CD4-positive, alpha-beta memory T cell (primary cell): ENCODE measurements at places on chromosomes 13 and 19.
A peak's percentile ranks its signal among the peaks of the same experiment; 100 is the strongest.

DNA sequence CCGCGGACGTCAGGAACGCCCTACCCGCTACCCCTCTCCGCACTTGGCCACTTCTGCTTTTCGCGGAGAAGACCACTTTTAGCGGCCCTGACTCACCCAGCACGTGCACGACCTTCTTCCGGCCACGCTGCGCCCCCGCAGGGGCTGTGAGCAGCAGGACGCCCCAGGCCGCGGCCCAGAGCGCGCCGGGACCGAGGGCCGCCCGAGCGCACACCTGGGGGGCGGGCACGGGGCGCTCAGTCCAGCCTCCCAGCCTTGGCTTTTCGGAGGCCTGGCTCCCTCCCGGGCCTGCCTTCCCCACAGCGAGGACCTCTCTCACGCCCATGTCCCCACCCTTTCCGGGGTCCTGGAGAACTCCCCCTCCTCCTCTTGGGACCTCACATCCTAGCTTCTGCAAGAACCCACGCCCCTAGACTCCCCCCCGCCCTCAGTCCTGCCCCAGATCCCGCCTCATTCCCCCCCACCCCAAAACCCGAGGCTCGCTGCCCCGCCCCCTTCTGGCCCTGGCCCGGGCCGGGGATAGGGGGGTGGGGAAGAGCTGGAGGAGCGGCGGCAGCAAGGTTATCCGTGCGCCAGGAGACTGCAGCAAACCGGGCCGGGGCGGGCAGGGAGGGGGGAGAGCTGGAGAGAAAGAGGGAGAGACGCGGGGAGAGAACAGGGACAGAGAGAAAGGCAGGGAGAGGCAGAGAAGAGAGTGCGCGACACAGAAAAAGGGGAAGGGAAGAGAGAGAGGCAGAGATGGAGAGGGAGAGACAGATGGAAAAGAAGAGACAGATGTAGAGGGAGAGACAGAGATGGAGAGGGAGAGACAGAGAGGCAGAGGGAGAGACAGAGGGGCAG, 11.5 kb downstream of the TM6SF2 start:
- DNase-seq = no peak

DNA sequence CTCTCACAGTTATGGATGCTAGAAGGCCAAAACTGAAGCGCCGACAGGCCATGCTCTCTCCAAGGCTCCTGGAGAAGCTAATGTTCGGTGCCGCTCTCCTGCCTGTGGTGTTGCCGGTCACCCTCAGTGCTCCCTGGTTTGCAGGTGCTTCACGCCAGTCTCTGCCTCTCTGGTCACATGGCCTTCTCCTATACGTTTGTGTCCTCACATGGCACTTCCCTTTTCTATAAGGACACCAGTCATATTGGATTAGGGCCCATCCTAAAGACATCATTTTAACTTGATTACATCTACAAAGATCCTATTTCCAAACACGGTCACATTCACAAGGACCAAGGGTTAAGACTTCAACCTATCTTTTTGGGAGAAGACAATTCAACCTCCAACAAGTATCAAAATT, 671.3 kb upstream of the ARGLU1 start:
- DNase-seq = no peak

GRCh38 chr13:92547266-92547665, 679.3 kb upstream of the GPC6 start:
- DNase-seq = no peak

GRCh38 chr13:84917252-84917878, 881.9 kb downstream of the SLITRK6 start:
- DNase-seq = no peak

DNA sequence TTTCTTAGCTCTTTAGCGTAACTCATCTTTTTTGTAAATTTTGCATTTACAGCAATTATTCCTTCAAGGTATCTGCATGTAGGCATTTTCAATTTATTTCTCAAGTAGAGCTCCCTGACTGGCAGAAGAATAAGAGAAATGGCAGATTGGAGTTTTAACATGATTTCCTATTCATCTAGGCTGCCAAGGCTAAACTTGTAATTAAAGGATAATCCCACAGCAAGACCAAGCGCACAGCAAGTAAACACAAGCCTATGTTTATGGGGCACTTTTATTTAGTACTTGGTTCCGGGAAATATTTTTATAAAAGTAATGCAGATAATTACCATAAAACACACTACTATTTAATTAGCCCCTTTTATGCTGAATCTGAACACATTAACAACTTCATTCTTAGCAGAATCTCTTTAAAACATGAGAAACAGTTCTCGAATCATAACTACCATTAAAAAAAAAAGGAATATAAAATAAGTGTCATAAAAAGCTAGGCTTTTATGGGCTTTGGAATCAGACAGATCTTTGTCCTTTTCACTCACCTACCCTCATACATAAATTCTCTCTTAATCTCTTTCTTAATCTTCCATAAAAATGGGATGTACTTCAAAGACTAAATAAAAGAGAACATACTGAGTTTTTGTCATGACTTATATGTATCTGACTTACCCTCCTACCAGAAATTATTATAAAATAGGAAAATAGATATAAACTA, 961.6 kb upstream of the MIR17HG start:
- no peak for DNase-seq

DNA sequence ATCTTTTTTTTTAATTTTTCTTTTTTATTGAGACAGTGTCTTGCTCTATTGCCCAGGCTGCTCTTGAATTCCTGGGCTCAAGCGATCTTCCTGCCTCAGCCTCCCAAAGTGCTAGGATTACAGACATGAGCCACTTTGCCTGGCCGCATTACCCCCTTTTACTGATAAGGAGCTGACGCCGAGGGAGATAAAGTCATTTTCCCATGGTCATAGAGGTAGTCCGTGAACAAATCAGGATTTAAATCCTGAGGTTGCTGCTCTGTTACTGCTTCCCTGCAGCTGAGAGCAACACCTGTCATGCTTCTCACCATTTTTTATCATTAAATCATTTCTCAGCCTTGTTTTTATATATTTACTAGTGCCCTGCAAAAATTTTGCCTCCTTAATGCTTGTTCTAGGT, 7.4 kb downstream of the CYSLTR2 start:
- DNase-seq = no peak

GRCh38 chr19:50532952-50533351, 19.2 kb upstream of the ASPDH start:
- DNase-seq = no peak

DNA sequence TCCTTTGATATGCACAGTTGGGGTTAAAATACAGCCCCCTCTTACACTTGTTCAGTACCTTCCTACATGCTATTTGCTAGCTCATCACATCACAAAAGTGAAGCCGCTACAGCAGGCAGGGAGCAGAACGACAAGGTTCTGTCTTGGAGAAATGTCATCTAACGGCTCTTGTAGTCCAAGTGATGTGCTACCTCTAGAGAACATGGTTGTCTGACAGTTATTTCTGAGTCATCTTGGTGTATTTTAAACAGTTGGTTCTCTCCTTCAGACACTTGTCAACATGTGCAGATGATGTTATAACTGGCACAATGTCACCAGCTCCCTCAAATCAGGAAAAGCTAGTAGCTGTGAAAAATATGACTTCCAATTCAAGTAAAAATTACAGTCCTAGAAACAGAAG, 865.0 kb downstream of the PCDH9 start:
- no peak for DNase-seq

- DNase-seq = peak; percentile 49
Observed at GRCh38 chr13:29594303-29594709, 1.2 kb downstream of the SLC7A1 start.

- no peak for DNase-seq
Observed at GRCh38 chr13:38630780-38631179, 56.1 kb upstream of the FREM2 start.

GRCh38 chr13:75782985-75783384, 146.9 kb downstream of the LMO7 start:
- no peak for DNase-seq

DNA sequence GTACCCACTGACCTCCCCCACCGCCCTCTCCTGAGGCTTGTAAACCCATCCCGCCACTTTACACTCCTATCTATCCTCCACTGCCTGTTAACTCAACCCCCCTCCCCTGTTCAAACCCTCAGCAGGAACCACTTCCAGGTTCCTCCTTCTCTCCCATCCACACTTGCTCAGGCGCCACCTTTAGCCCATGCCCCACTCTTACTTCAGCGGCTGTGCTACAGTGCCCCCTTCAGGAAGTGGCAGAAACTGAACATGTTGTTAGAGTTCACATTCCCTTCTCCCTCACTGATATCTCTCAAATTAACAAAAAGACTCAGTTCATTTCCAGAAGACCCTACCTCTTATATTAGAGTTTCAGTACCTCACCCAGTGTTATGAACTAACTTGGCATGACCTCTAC, 49.4 kb downstream of the ZNF91 start:
- no peak for DNase-seq

- DNase-seq = peak; percentile 71
Observed at GRCh38 chr19:6108721-6109633, 1.3 kb downstream of the RFX2 start.

GRCh38 chr19:39401070-39401548, 5.5 kb upstream of the ZFP36 start:
- DNase-seq = no peak

- no peak for DNase-seq
Observed at GRCh38 chr13:19695829-19696228, 62.4 kb downstream of the MPHOSPH8 start.

GRCh38 chr19:31262725-31263191, 86.5 kb downstream of the TSHZ3 start:
- DNase-seq = no peak

DNA sequence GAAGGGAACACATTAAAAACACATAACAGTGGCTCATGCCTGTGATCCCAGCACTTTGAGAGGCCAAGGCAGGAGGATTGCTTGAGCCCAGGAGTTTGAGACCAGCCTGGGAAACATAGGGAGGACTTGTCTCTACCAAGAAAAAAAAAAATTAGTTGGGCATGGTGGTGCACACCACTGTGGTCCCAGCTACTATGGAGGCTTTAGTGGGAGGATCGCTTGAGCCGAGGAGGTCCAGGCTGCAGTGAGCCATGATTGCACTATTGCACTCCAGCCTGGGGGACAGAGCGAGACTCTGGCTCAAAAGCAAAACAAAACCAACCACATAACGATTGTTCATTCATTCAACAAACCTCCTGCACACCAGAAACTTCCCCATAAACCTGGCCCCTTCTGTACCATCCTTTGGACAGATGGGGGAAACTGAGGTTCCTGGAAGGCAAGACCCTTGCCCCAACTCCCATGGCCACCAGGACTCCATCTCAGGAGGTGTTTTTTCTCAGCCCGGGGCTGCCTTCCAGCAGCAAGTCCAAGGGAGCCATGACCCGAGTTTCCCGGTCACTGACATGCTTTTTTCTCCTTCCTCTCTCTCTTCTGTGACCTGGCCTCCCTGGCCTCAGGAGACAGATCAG, 4.3 kb downstream of the FOSB start:
- peak; percentile 48 for DNase-seq

DNA sequence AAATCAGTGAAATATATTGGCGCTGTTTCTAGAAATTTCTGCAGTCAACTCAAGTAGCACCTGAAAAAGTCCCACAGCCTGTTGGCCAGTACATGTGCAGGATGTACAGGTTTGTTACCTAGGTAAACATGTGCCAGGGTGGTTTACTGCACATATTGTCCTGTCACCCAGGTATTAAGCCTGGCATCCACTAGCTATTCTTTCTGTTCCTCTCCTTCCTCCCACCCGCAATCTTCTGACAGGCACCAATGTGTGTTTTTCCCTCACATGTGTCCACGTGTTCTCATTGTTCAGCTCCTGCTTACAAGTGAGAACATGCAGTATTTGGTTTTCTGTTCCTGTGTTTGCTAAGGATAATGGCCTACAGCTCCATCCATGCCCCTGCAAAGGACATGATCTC, 13.1 kb upstream of the SCEL start:
- DNase-seq = no peak

- no peak for DNase-seq
Observed at GRCh38 chr19:507286-508203, at the start of gene TPGS1. TPGS1 (plus strand) TSS chr19:507497; CDS start chr19:507507, 10 bp downstream.

DNA sequence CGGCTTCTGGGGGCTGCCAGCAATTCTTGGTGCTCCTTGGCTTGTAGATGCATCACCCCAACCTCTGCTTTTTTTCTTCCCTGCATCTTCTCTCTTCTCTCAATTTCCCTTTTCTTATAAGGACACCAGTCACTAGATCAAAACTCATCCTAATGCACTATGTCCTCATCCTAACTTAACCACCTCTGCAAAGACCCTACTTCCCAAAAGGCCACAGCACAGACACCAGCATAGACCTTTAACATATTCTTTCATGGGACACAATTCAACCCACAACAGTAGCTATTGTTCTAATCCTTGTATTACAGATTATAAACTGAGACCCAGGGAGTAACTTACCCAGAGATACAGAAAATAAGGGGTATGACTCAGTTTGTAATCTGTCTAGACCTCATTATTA, 47.0 kb downstream of the RUBCNL start:
- no peak for DNase-seq

DNA sequence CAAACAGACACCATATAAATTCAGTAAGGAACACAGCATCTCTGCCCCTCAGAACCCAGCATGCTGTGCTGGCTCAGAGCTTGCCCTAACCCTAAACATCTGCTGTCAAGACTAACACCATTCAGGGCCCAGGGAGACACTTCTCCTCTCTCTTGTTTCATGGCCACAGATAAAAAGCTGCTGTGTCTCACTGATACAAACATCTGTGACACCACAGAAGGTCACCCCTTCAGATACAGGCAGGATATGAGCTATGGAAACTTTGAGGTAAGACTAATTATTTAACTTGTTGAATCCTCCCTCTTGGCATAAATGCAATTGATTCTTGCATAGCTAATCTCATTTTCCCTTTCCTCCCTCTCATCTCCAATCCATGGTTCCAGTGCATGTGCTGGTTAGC, 61.6 kb upstream of the GPR12 start:
- no peak for DNase-seq

- DNase-seq = no peak
Observed at GRCh38 chr19:33211794-33212435, 13.7 kb downstream of the SLC7A10 start.

DNA sequence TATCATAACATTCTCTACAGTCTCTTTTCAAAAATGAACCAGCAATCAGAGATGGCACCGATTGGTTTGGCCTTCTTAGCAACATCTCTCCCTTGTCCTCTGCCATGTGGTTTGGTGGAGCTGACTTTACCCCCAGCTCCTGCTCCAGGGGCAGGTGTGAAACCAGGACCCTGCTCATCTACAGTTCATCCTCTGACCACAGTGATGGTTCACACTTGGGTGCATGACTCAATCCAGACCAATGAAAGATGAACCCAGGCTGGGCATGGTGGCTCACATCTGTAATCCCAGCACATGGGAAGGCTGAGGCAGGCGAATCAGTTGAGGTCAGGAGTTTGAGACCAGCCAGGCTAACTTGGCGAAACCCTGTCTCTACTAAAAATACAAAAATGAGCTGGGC, 33.6 kb upstream of the FFAR2 start:
- DNase-seq = no peak

DNA sequence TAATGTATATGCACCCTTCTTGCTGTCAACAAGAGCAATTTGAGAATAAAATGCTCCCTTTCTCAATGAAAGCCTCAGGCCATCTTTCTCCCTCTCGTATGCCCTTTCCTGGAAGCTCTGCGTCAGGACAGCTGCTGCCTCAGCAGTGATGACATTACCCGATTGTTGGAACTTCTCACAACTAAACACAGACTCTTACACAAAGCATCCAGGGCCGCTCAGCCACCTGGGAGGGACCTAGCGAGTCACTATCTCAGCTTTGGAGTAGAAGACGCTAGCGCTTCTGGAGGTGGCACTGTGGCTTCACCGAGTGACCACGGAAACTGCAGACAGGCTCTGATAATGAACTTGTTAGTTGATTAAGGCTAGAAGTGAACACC, 153.2 kb upstream of the SOX1 start:
- no peak for DNase-seq
